Natural killer cell treated with Interleukin-12 subunit alpha and Interleukin-12 subunit beta and Interleukin-15 and Interleukin-18, amount 100 ng/mL, for 72 hours (primary cell): ENCODE measurements at places on chromosomes 12 and 14.

DNA sequence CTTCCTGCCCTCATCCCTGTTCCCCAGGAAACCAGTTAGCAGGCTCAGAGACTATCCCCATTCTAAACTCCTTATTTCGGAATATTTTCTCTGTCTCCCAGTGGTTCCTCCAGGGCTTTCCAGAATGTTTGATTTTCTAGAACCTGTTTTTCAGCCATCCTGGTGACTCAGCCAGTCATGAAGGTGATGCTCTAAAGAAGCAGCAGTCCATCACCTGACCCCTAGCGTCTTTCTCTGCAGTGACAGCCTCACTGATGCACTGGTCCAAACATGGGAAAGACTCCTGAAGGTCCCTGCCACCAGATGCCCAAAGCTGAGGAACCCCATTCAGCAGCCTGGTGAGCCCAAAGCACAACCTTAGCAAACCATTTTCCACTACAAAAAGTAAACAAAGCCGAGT lies 212.6 kb downstream of the PHETA1 start:
- DNase-seq: no peak

GRCh38 chr12:66668311-66668710 lies 10.6 kb downstream of the GRIP1 start:
- DNase-seq: no peak

- DNase-seq: no peak
These were observed 14.2 kb upstream of the HELB start for GRCh38 chr12:66288121-66288520.

DNA sequence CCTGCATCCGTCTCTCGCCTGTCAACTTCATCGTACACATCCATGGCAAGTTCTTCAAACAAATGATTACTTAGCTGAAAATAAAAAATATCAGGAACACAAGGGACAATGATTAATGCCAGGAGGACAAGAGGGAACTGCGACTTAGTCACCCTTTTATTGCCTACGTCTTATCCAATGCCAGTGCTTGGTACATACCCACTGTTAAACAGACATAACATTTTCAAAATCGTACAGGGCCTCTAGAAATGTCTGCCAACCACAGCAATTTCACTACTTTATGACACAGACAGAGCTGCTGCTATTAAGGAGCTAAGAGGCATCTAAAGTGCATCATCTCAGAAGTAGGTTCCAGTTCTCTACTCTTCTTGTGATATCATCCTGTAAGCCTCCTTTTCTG lies 34.6 kb downstream of the GIT2 start:
- no peak for DNase-seq

- no peak for DNase-seq
These were observed 1.7 kb upstream of the GPR68 start for GRCh38 chr14:91246051-91246852.

GRCh38 chr14:100660882-100661635 lies 65.6 kb upstream of the DLK1 start:
- no peak for DNase-seq

DNA sequence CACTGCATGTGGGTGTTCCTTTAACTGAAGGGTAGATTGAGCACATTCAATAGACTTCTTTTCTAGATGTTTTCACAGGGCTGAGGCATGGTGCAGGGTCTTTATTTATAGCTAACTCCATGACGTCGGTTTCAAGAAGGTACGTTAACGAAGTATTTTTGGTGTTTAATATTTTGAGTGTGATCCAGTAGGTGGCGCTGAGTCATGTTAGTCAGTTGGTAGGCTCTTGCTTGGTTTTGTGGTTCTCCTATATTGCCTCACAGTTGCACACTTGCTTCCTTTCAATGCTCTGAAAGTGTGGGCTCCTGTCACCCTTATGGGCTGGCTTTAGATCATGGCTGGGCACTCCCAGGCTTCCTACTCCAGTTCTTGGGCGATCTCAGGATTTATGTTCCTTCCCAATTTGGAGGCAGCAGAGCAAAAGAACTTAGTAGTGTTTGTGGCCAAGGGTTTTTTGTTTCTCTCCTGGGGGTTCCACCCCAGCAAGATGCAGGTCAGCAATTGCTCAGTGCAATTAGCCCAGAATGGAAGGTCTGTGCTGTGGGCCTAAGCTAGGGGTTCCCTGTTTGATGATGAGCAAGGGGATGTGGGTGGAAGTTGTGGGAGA lies 471.6 kb upstream of the FOXG1 start:
- DNase-seq: no peak

DNA sequence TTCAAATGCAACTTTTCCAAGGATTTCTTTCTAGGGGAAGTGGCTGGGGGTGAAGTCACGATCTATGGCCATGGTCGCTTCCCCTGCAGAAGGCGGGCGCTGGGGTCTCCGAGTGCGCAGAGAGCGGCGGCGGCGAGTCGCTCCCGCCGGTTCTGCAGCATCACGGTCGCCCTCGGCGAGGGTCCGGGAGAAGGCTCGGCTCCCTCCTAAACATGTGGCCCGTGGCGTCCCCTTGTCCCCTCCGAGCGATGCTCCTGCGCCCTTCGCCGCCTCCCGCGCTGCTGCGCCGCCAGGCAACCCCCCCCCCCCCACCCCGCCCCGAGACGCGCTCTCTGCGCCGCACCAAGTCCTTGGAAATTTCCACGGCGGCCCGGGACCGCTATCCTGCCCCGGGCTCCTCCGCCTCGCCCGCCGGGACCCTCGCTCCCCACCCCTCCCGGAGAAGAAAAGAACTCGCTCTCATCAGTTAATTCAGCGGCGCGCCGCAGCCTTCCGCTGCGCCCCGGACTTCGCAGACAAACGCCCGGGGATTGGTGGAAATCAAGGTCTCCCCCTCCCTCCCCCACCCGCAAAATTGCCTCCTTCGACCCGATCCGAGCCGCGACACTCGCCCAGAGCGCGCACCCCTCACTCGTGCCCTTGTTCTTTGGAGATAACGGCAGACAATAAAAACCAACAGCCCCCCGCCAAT lies at the start of gene ST8SIA1:
TSS of gene ST8SIA1 (minus strand) at position 298 of the 691 bp plus-strand sequence. CDS start 475 bp downstream, outside the sequence.
- DNase-seq: no peak

GRCh38 chr12:47231456-47231855 lies 151.7 kb upstream of the AMIGO2 start:
- no peak for DNase-seq

- no peak for DNase-seq
These were observed 37.9 kb upstream of the TMEM179 start for GRCh38 chr14:104642540-104642868.

DNA sequence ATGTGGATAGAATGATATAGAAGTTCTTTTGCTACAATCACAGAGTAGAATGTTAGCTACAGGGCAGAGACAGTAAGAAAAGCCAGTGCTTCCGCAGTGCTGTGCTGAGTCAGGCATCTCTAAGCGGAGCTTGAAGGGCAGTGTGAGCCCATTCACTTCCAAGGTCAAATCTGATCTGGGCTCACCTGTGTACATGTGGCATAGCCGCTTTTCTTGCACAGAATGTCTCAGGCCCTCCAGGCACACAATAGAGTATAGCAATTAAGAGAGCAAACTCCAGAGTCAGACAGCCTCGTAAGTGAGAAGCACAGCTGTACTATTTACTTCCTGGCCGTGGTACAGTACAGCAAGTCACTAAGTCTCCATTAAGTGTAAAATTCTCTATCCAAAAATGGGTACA lies 26.8 kb downstream of the CORO1C start:
- no peak for DNase-seq

- DNase-seq: no peak
These were observed 2.7 kb upstream of the TRAF3 start for GRCh38 chr14:102774391-102775153.

- no peak for DNase-seq
These were observed 364.7 kb downstream of the BCAT1 start for GRCh38 chr12:24584032-24584675.

DNA sequence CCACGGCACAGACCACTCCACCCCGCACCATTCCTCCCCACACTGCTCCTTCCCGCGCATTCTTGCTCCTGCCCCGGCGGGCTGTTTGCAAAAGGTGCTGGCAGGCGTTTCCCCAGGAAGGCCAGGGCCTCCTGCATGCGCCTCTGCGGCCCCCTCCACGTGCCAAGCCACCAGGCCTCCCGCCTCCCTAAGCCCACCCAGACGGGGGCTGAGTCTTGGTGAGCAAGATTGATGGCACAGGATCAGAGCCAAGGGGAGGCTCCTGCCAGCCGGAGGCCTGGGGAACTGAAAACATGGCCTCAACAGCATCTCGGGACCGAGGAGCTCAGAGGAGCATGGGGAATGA lies 328.3 kb upstream of the DIO3 start:
- peak; percentile 52 for DNase-seq

GRCh38 chr12:52277486-52278245 lies 3.2 kb downstream of the KRT86 start:
- no peak for DNase-seq

DNA sequence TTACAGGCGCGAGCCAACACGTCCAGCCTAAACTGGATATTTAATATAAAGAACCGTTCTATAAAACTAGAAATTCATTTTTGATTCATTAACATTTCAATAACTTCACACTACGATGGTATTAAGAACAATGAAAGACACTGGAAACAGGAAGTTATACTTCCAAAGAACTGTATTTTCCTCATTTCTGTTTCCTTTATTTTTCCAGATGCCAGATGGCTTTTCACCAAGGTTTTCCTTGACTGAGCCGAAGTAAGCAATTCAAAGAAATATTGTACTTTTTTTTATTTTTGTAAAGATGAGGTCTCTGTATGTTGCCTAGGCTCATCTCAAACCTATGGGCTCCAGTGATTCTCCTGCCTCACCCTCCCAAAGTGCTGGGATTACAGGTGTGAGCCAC lies 28.2 kb downstream of the EEA1 start:
- no peak for DNase-seq

DNA sequence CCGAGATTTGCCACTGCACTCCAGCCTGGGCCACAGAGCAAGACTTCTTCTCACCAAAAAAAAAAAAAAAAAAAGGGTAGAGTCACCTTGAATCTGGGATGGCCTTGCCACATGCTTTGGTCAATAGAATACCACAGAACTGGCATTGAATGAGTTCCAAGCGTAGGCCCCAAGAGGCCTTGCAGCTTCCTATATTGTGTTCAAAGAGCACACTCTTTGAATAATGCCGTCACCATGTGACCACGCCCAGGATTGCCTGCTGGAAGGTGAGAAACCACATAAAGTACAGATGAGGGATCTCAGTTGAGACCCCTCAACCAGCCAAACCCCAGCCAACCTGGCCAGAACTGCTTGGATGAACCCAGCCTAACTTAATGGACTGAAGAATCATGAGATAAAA lies 239.2 kb upstream of the AMIGO2 start:
- DNase-seq: no peak

- DNase-seq: no peak
These were observed 367.9 kb downstream of the FLRT2 start for GRCh38 chr14:85897808-85898207.

DNA sequence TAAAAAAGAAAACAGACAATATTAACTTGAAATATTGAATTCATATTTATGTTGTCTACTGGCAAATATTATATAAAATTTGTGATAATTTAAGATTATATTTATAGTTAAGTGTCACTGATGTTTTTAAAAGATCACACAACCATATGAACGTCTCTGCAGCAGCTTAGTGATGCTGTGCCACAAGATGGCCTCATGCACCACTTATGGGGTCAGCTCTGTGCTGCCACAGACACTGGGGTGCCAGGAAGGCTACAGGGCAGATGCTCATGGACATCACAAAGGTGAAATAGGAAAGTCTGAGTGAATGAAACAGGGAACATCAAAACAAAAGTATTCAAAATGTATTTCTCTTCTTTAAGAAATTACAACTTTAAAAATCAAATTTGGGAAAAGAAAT lies 13.1 kb downstream of the ATXN3 start:
- no peak for DNase-seq

DNA sequence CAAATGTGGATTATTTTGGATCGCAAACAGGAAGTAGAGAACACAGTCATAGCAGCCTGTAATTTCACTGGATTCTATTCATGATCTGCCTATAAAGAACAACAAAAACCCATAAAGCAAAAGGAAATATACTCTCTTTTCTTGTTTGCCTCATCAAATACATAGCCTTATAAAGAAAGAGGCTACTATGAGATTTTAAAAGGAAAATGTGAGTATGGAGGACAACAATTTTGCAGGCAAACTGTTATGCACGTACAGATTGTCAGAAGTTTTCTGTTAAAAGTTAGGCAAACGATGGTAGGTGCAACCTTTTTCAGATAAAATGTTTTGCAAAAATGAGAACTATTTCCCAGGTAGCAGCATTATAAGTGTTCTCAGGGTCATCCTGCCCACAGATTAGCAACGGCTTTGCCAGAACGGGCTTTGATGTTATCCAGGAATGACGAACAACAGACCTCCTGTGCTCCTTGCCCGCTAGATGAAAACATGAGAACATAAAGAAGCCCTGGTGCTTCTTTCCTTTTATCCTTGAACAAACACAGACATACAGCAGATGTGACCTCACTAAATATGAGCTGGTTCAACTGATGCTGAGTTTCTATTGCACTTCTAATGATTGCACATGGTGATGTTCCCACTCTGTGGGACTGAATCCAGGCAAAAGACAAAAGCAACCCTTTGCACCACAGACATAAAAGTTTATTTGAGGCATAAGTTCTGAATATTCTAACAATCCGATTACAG lies 88.1 kb downstream of the ITPR2 start:
- no peak for DNase-seq

- no peak for DNase-seq
These were observed 164.8 kb downstream of the AACS start for GRCh38 chr12:125229878-125230530.

DNA sequence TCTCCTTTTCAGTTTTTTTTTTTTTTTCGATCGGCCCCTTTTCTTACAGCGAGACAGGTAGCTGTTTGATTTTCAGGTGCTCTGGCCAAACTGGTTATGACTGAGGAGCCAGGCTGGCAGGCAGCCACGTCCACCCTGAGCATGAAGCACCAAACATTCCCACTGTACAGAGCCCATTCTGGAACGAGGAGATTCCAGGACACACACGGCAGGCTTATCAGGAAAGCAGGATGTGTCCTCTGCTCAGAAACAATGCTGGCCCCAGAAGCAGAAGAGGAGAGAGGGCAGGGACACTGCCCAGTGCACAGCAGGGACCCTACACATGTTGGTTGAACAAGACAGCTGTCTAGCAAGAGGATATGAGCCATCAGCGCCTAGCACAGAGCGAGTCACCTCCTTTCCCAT lies 3.7 kb upstream of the KRT2 start:
- DNase-seq: no peak

GRCh38 chr14:83994020-83994419 lies 1535.9 kb upstream of the FLRT2 start:
- no peak for DNase-seq

GRCh38 chr12:56255671-56256070 lies 2.5 kb downstream of the ANKRD52 start:
- DNase-seq: no peak

- no peak for DNase-seq
These were observed 23.2 kb downstream of the PLXNC1 start for GRCh38 chr12:94171595-94171930.

DNA sequence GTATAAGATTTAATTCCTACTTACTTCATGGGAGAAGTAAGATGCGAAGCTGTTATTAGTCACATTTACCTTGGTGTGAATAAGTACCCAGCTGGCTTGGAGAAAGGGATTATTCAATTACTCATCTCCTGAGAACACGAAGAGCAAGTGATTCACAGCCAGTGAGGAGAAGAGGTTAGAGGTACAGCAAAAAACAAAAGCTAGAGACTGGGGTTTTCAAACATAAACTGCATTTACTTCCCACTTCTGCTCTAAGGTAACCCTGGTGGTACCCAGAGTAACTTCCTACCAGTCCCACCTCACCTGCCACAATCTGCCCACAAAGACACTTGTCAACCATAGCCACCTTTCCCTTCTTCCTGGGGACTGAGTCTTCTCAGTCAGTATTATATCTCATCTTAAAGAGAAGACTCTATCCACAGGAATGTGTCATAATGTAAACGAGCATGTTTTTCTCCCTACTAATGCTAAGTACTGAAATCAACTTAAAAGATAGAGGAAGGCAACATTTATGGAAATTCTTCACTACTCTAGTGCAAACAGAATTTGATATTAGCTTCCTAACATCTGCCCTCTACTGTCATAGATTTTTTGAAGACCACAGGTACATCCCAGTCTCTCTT lies 6.0 kb upstream of the IL22 start:
- no peak for DNase-seq
